Brain microvascular endothelial cell (primary cell): ENCODE measurements at places on chromosomes 16 and 17.

DNA sequence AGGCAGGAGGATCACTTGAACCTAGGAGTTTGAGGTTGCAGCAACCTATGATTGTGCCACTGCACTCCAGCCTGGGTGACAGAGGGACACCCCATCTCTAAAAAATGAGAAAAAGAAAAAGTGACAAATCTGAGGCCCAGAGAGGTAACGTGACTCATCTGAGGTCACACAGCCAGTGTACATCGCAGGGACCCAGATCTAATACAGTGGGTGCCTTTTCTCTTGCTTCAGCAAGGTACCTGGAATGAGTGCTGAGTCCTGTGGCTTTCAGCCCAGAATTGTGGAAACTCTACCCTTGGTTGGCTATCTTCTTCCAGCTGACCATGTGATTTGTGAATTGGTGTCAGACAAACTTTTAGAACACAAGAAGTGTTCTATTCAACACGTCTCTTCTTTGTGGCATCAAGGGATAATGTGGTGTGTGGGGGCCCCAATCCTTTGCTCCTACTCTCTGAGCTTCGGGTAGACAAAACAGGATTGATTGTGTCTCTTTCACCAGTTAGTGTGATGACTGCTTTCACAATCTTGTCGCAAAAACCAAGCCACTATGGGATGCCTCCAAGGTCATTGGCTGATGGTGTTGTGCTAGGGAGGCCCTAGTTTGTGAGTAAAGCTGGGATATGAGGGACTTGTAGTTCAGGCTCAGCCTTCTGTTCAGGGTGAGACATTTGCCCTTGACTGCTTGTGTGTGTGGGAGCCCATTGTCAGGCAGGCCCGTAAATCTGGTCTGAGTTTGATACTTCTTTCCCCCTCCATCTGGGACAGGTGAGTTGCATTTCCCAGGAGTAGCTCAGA, 71.0 kb downstream of the MSI2 start:
- no peak for DNase-seq

DNA sequence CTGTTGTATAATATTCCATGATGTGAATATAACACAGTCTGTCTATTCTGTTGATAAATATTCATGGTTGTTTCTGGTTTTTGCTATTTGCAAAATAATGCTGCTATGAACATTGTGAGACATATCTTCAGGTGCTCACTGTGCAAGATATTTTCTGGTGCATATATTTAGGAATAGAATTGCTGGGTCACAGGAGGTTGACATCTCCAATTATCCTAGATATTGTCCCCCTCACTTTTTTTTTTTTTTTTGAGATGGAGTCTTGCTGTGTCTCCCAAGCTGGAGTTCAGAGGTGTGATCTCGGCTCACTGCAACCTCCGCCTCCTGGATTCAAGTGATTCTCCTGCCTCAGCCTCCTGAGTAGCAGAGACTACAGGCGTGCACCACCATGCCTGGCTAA, 14.5 kb upstream of the MYO18A start:
- no peak for DNase-seq

DNA sequence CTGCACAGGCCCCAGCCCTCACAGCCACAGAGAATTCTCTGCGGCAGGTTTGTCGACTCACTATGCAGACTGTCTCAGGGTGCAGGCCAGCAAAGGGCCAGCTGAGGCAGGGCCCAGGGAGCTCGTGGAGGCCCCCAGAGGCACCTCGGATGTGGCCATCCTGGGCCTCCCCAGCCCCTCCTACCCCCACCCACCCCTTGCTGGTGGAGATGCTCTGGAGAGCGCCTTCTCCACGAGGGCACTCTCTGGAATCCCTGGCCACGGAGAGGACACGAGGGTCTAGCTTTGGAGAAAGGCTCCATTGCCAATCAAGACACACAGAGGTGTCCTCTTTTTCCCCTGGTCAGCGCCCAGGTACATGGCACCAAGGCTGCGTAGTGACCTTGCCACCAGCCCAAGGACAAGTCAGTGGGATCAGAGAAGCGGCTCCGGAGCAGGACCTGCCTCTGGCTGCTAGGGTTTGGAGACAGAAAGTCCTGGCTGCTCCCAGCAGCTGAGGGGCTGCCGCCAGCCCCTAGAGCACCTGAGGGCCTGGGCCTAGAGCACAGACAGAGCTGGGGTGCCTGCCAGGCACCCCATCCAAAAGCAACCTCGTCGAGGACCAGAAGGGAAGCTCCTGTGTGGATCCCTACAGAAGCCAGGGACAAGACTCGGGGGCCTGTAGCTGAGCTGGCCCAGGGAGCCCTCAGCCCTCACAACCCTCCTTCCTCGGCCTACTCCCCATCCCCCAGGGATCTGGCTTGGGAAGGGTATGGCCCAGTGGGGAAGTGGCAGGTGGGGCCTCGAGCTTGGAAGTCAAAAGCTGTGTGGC, 18.7 kb downstream of the ARL2BP start:
- DNase-seq, result no peak

DNA sequence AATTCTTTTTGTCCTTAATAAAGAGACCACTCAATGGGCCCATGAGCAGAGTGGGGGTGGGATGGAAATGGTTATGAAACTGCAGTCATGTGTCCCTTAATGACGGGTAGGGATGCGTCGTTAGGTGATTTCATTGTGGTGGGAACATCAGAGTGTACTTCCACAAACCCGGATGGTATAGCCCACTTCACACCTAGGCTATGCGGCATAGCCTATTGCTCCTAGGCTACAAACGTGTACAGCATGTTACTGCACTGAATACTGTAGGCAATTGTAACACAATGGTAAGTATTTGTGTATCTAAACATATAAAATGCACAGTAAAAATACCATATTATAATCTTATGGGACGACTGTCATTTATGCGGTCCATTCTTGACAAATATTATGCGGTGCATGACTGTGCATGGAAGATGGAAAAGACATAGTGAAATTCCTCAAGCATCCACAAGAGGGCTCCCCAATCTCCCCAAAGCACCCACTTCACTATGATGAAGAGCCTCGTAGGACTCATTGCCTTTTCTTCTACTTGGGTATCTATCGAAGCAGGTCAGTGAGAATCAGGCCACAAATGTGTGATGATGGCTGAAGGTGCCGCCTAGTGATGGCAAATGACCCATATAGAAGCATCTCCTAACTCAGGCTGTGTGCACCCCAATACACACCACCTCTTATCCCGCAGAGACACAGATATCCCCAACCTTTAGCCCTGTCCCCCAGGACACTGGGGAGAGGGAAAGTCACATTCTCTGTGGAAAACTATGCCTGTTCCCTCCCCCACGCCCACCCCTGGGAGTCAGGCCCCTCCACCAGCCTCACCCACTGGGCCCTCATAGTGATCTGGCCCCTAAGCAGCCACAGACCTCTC, 43.5 kb downstream of the TBX21 start:
- DNase-seq, result peak; percentile 33

- DNase-seq, result peak; percentile 39
Measured at GRCh38 chr16:27685807-27686206, 135.9 kb downstream of the KATNIP start.
